AG20443 (cell line): ENCODE measurements at places on chromosomes 3 and 15.

DNA sequence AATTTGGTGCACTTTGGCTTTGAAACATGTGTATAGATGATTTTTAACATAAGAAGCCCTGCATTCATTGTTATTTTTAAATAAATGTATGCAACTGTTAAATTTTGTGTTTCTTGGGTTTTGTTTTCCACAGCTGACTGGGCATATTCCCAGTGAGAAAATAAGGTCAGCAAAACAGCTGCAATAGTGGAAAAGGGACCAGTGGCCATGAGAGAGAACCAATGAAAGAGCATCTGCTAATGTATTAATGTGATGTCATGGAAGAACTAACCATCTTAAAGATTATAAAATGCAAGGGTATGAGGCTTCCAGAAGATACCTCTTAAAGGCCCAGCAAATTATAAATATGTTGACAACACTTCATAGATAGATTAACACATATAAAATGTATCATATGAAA is 31.0 kb upstream of the KBTBD12 start:
- no peak for DNase-seq

DNA sequence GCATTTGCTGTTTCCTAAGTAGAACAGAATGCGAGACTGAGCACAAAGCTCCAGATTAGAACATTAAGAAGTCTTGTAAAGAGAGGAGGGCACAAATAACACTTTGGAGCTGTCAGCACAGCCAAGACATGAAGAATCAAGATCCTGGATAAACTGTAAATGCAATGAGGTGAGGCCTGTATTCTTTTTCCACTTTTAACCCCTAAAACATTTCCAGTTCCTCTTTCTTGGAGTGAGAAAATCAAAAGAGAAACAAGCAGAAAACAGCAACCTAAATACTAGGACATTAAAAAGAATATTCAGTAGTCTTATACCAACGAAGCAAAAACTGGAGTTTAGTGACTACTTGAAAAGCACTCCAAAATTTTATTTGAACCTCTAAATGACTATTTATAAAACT is 204.3 kb downstream of the ZBTB20 start:
- DNase-seq, result no peak

DNA sequence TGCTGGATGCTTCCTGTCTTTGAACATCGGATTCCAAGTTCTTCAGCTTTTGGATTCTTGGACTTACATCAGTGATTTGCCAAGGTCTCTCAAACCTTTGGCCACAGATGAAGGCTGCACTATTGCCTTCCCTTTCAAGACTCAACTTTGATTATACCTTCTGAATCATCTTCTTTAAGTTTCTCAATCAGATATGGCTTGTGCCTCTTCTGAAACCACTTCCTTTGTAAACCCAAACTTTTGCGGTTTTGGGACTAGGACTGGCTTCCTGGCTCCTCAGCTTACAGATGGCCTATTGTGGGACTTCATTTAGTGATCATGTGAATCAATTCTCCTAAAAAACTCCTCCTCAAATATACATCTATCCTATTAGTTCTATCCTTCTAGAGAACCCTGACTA is 47.1 kb upstream of the CADPS start:
- no peak for DNase-seq

DNA sequence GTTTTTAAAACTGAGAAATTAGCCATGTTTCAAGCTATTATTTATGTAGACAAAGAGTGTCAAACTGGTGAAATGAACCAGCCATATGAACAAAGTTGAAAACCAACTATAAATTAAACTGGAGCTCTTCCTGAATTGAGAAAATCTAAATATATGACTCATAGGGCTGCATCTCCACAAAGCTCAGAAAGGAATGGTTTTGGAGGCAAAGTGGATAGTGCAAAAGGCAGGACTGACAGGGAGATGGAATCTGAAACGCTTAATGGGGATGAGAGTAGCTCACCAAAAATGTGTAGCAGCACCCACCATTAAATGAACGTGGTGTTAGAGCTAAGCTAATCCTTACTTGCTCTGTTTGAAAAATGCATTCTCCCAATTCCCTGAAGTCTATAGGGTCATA is 1066.0 kb downstream of the AGBL1 start:
- DNase-seq, result no peak

- no peak for DNase-seq
Observed at GRCh38 chr3:27089645-27090044, 279.5 kb downstream of the NEK10 start.

DNA sequence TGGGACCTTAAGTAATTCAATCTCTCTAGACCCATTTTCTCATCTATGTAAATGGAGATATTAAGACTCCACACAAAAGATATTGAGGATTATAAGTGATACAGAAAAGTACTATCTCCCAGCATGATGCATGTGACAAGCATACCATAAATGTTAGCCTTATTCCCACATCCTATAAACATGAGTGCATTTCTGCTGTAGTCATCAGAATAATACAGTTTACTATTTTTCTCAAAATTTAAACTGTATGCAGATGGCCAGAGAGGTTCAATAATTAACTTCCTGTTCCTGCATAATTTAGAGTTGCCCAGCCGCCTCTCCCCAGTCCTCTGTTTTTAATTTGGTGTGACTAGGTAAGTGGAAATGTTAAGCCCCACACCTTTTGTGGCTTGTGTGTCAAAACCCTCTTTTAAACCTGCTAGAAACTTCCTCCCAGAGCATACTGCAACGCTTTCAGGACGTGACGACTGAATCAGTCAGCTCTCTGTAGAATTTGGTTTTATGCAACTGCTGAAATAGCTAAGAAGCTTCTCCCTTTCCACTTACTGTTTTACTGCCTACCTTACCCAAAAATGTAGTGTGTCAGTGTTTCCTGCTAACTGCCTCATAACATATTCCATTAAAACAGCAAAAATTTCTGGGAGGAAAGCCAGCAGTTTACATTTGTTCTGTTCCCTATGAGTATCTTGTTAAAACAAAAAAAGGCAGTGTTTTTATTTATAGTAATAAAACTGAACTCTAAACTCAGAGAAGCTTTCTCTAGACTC is 1037.9 kb downstream of the EPHA3 start:
- no peak for DNase-seq

DNA sequence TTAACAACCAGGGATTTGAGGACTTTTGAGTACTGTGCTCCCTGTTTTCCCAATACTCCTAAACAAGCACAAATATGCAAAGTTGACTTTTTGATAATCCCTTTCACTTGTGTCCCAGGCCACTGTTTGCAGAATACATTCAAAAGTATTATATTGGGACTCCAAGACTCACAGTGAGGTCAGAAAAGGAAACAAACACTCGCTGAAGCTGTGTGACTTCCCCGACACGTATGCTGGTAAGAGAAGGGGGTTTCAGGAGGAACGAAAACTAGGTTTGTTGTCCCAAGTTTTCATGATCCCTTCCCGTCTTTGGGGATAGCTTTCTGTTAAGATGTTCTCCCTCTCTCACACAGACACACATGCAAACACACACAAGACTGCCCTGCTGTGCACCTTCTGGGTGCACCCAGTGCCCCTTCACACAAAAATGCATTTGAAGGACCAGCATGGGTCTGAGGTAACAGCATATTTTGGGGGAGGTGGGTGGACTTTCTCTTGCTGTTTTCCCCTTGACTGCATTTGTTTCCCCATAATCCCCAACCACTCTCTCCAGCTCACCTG is 225.2 kb upstream of the PRICKLE2 start:
- no peak for DNase-seq

DNA sequence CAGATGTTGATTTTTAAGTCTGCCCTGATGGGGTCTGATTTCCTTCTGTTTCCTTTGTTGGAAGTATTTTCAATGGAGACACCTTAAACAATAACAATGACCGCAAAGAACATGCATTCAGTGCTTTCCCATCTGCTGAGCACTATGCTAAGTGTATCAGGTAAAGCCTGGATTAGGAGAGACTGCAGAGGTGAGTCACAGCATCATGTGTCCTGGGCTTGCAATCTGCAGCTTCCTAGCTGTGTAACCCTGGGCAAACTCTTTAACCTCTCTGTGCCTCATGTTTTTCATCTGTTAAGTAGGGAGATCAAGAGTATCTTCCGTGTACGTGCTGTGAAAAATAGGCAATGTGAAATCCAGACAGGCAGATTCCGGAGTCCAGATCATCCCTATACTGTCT is 13.3 kb upstream of the CHRNB4 start:
- no peak for DNase-seq

- DNase-seq, result no peak
Observed at GRCh38 chr3:154615471-154615870, 185.5 kb upstream of the GPR149 start.

GRCh38 chr3:187319699-187320302 is 28.3 kb upstream of the MASP1 start:
- peak; percentile 83 for DNase-seq

GRCh38 chr3:119536757-119537156 is 22.7 kb downstream of the CD80 start:
- no peak for DNase-seq
